Spinal cord (tissue), 10 donors: ENCODE measurements at places on chromosomes 3 and 15.

DNA sequence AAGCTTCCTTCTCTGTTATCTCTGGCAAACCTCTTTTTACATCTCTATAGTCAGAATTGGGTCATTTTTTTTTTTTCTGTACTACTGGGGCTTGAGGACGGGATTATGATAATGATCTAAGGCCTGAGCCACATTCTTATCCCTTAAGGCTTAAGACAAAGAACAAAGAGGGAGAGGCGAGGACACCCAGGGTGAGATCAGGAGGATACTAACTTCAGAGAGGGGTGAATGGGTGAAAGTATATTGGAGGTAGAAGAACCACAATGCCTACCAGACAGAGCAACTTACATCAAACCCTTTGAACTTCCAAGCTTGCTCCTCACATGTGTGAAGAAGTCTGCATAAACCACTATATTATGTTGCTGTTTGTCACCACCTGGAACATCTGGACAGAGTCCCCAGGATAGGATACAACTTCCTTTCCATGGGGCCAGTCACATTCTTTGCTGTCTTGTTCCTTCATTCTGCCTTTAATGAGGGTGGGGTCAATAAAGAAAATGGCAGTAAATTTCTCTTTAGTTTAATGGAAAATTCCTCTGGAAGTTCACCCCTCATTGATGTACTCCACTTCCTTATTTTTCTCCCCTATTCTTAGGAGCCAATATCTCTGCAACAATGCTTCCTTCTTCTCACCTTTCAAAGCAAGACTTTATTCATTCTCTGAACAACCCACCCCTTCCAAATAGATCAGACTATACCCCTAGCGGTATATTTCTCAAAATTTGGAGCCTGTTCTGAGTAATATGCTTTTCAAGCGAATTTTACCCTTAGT lies 9.1 kb upstream of the PDCD6IP start:
- DNase-seq = no peak

- DNase-seq = no peak
Observed at GRCh38 chr3:73611176-73611575, 13.6 kb downstream of the PDZRN3 start.

- no peak for DNase-seq
Observed at GRCh38 chr15:61879219-61879618, 181.0 kb downstream of the VPS13C start.

DNA sequence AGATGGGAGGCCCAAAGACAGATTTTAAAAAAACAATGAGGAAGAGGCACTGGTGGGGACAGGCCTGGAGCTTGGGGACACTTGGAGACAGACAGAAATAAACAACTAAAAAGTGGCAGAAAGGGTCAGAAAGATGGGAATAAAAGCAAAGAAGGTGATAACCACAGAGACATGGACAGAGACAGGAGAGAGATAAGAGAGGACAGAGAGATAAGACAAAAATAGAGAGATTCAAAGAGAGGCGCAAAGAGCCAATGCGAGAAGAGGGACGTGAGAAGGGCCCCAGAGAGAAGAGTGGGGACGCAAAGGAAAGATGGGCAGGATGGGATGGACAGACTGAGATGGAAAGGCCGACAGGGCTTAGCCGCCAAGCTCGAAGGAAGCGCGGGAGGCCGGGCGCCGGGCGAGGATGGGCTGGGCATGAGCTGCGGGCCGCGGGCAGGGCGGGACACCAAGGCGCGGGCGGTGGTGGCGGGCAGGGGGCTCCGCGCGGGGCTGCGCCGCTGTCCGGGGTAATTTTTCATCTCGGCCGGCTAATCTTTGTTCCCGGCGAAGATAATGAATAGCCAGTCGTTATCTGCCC lies 3.1 kb upstream of the GATA2 start:
- DNase-seq = no peak

DNA sequence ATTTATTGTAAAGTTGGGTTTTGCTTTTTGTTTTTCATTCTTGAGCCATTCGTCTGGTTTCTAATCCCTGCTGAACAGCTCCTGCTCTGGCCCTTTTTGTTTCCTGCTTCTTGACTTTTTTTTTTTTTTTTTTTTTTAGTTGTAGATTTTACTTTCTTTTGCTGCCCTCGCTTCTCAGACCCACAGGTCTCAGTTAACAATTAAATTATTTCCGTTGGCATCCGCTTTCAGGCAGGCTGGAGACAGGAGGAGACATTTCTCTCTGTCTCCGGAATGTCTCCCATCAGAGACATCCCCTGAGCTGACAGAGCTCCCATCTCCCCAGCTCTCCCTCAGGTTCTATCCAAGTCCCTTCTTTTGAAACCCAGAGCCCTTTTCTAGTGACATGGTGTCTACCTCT lies 68.6 kb downstream of the SLC6A6 start:
- DNase-seq = no peak

GRCh38 chr3:57896691-57897090 lies 111.5 kb upstream of the FLNB start:
- no peak for DNase-seq
